ENCODE measurements at places on chromosomes 3 and 15.

DNA sequence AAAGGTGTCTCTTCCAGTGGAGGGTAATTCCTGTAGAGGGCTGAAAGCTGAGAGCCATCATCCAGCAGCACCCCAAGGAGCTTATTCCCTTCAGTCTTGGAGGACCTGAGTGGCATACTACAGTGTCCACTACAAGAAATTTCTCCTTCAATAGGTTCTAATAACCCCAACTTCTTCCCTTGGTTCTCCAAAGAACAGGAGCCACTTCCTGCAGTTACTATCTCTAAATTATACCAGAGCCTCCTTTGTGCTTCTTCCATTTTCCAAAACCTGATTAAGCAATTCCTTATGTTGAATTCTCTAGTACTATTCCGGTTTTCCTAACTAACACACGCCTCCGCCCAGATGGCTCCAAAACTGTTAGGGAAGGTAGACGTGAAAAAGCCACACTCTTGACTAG lies 50.4 kb downstream of the DCLK3 start:
- no peak for DNase-seq

DNA sequence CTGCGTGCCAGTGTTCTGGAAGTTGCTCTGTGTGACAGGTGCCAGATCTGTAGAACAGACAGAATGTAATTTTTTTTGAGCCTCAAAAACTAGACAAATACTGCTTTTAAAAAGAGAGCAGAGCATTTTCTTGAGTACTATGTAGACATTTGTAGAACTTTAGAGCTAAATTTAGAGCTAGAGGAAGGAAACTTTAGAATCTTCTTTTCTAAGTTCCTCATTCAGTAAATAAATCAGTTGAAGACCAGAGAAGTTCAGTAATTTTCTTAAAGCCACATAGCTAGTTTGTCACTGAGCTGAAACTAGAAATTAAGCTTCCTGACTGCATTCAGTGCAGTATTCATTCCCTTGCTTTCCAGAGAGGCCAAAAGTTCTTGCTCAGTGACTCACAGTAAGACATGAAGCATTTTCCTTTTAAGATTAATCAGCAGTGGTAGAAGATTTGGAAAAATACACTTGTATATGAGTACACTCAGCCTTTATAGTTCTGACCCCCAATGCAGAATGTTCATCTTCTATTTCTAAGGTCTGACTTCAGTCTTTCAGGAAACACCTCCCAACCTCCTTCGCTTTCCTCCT lies 83.6 kb upstream of the TSEN2 start:
- DNase-seq: no peak

DNA sequence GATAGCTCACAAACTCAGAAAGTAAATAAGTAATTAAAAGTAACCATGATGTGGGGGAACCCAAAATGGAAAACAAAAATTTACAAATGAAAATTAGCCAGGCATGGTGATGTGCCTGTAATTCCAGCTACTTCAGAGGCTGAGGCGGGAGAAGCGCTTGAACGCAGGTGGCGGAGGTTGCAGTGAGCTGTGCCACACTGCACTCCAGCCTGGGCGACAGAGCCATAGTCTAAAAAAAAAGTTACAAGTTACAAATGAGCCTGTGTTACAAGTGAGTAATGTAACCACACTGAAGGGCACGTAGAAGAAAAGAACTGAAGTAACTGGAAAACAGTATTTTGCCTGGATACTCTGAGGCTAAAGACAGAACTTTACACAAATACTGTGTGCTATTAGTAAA lies 11.3 kb downstream of the EXOSC7 start:
- no peak for DNase-seq

DNA sequence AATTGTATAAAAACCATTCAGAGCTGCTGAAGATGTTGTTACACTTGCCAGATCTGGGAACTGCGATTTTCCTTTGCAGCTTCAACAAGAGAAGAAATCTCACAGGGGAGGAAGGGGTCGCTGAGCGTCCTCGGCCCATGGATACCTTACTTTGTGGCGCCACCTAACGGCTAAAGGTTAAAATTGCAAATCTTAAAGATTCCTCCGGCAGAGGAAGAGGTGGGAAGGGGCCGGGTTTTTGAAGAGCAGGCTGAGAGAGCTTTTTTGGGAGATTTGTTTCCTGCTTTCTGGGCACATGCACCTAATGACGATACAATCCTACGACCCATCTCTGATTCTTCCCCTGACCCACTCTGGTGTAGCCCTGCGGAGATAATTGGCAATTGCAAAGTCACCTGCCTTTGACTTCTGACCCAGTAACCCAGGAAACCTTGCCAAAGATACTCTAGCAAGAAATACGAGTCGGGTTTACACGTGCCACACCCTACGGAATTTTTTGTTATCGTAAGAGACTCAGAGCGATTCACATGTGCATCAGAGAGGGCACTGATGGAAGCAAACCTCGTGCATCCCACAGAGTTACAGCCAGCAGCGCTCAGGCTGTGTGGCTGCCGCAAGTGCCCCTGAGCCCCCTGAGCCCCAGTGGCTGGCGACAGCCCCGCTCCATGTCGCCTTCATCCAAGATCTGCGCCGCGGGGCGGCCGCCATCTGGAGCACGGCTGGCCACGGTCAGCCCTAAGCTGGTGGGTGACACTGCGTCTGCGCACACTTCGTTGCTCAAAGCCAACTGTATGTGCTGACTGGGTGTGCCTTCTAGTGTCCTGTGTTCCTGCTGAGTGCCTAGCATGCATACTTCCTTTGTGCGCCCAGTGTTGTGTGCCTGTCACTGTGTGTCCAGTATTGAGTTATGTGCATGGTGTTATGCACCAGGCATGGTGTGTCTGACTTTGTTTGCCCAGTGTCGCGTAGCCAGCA lies 55.2 kb upstream of the CHRNA7 start:
- no peak for DNase-seq
